ENCODE measurements at places on chromosomes 1 and 21.

DNA sequence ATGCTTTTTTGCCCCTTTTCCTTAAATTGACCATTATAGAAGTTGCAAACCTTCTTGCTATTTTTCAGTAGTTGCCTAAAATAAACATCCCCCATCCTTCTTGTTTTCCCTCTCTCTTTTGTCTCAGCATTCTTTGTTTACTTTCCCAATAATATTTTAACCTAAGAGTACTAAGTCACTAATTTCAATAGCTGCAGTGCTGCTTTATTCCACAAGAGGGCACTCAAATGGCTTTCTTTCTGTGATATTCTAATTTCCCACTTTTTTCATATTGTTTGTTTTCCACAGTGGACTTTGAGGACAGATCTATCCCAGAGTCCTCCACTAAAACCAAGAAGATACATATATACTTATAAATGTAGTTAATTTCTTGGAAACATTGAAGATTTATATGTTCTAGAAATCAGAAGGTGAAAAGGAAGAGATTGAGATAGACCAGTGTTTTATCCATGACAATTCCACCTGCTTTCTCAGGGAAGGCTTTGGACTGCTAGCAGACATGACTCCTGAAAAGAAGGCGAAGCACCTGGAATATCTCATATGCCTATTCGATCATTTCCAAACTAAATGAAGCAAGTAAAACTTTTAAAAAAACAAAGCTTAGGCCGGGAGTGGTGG, 104.8 kb upstream of the GRIK1 start:
- DNase-seq: peak; percentile 38

GRCh38 chr1:30275926-30276764, 447.2 kb downstream of the MATN1 start:
- no peak for DNase-seq

DNA sequence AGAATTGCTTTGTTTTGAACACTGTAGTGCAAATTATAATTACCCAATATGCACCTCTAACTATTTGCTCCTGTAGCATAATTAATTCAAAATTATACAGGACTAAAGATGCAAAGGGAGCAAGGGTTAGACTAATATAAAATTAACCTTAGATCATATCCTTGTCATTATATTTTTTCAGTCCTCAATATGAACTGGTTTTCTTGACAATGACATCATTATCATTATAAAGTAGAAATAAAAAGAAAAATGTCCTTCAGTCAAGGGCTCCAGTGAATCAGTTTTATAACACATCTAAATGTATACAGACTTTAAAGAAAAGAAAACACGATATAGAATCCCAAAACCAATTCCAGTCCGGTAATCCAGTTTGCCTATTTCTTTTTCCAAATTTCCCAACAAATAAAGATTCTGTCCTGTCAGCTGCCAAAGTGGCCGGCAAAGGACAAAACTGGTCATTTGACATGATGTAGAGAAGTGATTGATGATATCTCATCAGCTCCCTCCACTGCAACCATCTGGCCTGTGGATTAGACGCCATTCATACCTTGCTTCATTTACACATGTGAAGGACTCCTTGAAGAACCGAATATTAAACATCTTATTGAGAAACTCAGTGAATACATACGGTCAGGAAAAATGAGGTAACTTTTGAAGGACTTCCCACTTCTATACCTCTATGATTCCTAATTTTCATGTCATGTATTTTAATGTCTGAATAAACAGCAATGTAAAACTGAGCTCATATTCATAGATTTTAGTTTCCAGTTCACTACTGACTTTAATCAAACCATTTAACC, 15.5 kb downstream of the DPYD start:
- DNase-seq: no peak

GRCh38 chr1:8356256-8357209, 38.6 kb downstream of the SLC45A1 start:
- DNase-seq: no peak

- peak; percentile 55 for DNase-seq
These were observed 479 bp upstream of the ACADM start for GRCh38 chr1:75723989-75724471.

DNA sequence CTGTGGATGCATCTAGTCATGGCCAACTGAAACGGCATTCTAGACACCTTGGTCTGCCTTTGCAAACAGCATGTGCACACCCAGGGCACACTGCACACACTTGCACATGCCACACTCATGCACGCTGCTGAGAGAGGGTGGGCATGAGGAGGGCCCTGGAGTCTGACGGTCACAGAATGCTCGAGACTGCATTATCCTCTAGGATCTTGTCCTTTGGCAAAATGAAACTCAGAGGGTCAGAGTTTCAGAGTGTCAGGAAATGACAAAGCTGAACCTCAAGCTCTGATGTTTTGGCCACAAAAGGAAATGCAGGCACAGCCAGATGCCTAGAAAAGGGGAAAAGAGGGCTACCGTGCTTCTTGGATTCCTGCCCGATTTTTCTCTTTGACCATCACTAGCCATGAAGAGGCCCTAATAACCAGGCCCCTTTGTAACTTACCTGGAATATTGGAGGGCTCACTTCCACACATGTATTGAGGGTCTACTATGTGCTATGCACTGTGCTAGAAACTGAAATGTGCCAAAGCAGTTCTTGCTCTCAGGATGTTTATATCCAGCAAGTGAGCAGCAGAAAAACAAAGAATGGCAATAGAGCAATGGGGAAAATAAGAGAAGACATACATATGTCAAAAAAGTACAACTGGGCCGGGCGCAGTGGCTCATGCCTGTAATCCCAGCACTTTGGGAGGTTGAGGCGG, 65.4 kb downstream of the TOMM20 start:
- no peak for DNase-seq

- DNase-seq: peak; percentile 25
These were observed 4.4 kb upstream of the MATN1 start for GRCh38 chr1:30727824-30728223.

DNA sequence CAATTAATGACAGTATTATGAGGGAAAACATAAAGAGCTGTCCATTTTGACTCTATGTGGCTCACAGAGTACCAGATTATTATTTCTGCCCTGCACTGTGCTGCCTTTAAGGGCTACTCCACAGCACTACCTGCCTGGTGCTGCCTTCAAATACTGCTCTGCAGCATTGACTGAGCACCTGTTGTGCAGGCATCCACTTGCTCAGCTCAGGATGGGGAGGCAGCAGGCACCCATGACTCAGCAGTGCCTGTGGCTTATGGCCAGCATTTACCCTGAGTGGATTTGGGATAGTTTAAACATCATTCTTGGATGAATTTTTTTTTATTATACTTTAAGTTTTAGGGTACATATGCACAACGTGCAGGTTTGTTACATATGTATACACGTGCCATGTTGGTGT, 953 bp upstream of the KPRP start:
- no peak for DNase-seq

DNA sequence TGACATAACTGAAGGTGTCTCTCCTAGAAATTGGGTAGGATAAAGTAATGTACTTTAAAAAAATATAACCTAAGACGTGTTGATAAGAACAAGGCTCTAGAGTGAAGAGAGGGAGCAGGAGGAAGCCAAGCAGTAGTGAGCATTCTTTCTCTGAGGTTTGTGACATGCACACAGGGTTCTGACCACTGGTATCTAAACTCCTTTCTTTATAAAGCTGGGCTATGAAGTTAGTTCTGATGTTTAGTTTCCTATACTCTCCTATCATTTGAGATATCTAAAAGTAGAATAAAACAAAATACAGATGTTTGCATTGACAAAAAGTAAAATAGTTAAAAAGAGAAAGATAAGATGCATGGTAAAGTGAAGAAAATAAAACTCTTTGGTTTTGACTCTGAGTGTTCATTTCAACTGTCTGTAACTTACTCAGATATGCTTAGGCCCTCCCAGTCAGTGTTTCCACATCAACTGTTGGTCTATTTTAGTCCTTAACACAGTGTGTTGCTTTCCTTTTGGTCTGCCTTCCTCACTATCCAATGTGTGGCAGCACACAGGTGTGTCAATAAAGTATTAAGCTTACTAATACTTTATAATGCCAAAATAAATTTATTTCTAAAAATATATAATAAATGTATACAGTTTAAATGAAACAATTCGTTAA, 543.5 kb downstream of the PTPRC start:
- no peak for DNase-seq

DNA sequence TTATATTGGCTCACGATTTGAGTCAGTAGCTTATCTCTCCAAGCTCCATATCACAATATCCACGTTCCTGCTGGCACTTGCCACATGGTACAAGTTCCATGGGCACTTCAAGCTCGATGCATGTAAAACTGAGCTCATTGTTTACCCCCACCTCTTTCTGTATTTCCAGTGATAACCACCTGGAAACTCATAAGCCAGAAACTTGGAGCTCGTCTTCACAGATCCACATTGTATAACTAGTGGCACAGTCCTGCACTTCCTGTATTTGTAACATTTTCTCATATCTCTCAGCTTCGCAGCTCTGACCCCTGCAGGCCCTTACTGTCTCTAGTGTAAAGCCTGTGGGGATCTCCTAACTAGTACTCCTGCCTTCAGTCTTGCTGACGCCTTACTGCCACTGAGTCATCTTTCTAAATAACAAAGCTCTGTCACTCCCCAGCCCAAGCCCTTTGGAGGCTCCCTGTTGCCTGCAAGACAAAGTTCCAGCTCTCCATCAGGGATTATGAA, 6.5 kb upstream of the C2CD4D start:
- peak; percentile 88 for DNase-seq

- DNase-seq: no peak
These were observed 55.2 kb downstream of the UBR4 start for GRCh38 chr1:19154876-19155275.

GRCh38 chr21:30211071-30211470, 4.8 kb downstream of the CLDN8 start:
- no peak for DNase-seq

GRCh38 chr1:151714820-151715725, 1.5 kb downstream of the CELF3 start:
- no peak for DNase-seq

DNA sequence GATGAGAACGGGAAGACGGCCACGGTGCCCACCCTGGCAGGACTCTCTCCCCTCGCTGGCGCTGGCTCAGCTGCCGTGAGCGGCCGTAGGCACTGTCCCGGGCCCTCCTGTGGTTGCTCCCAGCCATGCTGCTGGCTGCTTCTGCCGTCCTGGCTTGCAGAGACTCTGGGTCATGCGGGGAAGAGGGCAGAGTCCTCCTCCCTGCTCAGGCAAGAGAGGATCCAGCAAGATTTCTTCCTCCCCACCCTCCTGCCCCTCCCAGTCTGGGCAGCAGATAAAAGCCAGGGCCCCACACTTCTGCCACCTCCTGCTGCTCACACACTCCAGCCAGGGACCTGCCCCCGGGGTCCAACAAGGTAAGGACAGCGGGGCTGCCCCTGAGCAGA, 60.1 kb downstream of the AGPAT3 start:
- DNase-seq: no peak

DNA sequence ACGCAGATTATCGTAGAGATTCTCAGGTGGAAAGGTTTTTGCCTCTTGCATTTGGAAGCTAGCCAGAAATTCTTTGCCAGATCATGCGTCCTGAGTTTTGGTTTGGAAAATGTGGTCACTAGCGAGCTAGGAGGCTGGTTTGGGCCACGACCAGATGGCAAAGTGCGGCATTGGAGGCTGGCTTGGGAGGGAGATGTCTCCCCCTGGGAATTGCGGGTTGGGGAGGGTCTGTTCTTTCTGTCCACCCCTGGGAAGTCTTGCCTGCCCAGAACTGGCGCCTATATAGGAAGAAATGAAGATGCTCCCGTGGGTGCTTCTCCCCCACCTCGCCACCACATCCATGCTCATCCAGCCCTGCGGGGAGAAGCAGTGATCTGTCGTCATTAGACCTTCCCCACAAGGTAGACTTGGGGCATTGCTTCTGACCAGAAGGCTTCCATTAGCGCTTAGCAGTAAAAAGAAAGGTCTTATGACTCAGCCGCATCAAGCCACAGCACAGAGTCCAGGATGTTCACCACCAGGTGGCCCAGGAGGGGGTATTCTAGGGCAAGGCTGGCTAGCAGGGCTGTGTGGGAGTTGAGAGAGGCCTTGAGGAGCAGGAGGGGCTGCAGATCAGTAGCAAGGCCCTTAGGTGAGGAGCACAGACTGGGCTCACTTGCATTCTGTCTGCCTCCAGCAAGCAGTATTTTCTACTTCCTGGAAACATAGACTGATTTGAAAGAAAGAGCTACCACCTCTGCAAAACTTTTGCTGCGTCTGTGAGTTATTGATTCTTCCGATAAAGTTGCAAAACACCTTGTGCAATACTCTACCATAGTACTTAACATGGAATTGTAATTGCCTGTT, 1.5 kb upstream of the PTP4A2 start:
- peak; percentile 84 for DNase-seq

DNA sequence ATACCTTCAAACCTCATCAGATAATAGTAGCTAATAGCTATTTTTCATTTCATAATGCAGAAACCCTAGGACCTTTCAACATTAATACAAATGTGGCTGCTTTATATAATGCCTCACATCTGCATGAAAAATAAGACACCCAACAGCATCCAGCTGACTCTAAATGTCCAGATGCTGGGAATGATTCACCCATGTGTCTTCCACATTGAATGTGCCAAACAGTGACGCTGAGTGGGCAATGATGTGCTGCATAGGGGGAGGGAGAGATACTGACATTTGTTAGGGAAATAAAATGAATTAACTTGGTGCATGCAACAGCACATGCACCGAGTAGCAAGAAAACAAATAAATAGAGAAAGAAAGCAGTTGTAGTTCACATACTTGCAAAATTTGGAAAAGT, 199.3 kb downstream of the DSCAM start:
- DNase-seq: no peak

DNA sequence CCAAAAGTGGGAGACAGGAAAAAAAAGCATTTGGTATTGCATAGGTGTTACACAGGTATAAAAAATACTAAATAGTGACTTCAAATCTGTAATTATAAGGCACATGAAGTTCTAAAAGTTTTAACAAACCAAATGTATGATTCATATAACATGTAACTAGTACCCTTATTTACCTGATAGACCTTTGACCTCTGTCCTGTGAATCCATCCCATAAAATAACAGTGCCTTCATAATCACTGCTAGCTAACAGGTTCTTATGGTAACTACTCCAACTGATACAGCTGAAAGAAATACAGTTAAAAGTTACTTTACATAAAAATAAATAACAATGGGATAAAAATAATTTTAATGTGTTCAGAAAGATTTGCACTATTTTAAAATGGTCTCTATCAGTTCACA, 163.5 kb downstream of the COP1 start:
- no peak for DNase-seq

GRCh38 chr21:37101384-37101783, 28.3 kb downstream of the TTC3 start:
- DNase-seq: no peak

GRCh38 chr1:185464777-185465176, 147.7 kb upstream of the IVNS1ABP start:
- no peak for DNase-seq

DNA sequence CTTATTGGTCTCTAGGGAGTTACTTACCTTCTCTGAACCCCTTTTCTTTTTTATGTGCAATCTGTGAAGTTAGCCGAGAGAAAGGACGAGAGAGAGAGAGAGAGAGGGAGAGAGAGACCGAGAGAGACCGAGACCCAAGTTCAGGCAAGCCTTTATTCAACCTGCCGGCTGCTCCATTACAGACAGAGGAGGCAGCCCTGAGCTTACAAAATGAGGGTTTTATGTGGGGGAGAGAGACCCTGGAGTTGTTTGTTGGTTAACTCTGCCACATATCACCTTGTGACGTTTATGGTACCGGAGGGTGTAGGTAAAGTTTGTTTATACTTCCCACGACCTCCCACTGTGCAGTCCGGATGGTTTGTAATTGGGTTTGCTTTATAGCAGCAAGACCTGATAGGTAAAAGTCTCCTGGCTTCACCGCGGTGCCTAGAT, 1.5 kb upstream of the MCOLN3 start:
- DNase-seq: no peak

- no peak for DNase-seq
These were observed 42.6 kb downstream of the PBX1 start for GRCh38 chr1:164601399-164602100.

Measured in A172 (cell line).